HAP-1 (cell line): ENCODE measurements at places on chromosomes 1 and 21.
A peak's percentile ranks its signal among the peaks of the same experiment; 100 is the strongest.

DNA sequence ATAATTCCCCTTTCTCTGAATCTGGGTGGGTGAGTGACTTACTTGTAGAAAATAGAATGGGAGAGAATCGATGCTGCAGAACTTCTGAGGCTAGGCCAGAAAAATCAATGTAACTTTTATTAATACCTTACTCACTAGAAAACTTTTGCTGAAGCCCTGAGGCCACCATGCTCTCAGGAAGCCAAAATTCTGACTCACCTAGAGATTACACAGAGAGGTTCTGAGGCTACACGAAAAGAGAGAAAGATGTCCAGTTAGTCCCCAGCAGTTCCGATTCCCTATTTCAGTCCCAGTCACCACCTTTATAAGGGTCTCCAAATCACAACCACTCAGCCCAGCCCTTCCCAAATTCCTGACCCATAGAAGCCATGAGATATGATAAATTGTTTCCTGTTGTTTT lies 135.2 kb downstream of the NTPCR start:
- no peak for DNase-seq

DNA sequence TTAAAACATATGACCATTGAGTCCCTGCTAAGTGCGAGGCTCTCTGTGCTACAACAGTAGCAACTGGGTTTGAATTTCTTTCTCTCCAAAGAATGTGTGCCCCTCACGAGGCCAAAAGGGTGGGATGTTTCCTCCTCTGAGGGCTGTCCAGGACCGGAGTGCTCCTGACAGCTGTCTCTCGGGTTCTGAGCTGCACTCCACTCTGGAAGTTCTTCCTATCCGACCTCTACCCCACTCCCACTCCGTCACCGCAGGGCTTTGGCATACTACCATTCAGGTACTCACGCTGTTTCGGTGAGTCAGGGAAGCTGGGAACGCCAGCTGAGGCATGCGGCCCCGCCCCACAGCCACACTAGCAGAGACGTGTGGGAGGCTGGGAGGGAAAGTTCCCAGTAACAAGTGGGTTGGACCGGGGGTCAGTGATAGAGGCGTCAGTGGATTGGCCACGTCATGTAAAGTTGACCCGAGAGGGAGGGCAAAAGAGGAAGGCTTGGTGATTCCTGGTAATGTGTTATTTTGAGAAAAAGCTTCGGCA lies 705 bp upstream of the SLC50A1 start:
- peak; percentile 80 for DNase-seq

DNA sequence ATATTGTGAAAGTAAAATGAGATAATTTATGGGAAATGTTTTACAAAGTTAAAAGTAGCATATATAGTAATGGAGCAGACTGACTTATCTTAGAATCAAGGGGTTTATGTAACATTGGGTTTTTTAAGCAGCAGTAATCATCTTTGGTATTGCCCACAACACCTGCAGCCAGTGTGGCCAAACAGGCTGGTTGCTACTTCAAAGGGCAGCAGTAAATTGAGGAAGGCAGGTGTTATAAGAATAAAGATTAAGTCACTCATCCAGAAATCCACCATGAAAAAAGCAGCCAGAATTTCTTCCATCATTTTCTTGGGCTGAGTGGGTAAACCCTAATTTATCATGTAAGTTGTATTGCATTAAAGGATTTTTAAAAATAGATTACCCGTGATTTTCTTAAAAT lies 16.7 kb downstream of the DYNLT5 start:
- no peak for DNase-seq

- no peak for DNase-seq
These were observed 1.2 kb downstream of the LRIG2 start for GRCh38 chr1:113074237-113074636.

GRCh38 chr21:16584756-16585155 lies 855.0 kb downstream of the USP25 start:
- no peak for DNase-seq

GRCh38 chr1:107623431-107623830 lies 341.5 kb downstream of the VAV3 start:
- no peak for DNase-seq

DNA sequence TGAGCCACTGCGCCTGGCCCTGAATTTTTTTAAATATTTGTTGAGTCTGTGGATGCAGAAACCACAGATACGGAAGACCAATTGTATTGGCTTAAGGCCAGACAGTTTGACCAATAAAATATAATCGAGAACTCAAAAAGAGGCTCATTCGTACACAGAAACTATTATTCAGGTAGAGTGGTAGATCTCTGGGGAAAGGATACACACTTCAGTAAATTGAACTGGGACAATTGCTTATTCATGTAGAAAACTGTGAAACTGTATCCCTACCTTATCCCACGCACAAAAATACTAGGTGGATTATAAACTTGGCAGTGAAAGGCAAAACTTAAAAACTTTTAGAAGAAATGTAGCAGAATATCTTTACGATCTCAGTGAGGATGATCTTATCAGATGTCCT lies 25.0 kb upstream of the SHE start:
- no peak for DNase-seq

GRCh38 chr21:41282412-41282811 lies 34.2 kb upstream of the FAM3B start:
- DNase-seq, result no peak

GRCh38 chr1:117001254-117001927 lies at the start of gene CD101:
TSS of gene CD101 (plus strand) at chr1:117001760. CDS start at chr1:117001818, 58 bp downstream.
- DNase-seq, result no peak

DNA sequence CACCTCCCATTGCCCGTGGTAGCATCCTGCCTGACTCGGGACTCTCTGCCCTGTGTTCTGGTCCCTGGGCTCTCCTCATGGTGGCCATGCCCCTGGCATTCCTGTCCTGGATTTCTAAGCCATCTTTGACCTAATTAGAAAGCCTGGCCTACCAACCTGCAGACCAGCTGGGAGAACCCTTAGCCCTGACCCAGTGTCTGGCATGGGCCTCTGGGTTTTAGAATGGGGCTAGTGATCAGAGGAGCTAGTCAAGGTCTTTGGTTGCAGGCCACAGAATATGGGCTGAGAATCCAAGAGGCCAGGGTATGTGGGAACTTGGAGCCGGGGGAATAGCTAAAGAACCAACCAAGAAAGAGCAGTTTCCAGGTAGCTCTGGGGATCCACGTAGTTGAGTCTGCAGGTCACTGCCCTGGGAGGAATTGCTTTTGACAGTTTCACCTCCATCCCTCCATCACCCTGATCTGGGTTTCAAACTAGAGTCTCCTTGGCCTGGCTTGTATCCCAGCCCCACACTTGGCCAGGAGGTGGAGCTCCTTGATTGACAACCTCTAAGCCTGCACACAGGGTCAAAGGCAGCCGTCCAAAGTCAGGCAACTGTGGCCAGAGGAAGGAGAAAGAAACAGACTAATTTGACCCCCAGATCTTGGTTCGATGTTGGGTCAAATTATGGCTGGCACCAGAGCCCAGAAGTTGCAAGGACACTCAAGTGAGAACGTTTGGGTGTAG lies 54.7 kb upstream of the ABCG1 start:
- peak; percentile 33 for DNase-seq

DNA sequence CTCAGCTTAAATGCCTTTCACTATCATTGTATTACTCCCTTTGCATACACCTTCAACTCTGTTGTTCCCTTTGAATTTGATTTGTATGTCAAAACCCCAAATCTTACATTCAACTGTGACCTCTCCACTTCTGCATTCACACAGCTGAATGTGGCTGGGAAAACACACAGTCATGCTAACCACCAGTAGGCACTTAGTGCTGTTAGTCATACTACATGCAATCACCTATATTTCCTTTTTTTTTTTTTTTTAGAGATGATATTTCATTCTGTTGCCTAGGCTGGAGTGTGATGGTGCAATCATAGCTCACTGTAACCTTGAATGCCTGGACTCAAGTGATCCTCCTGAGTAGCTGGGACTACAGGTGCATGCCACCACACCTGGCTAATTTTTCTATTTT lies 16.2 kb downstream of the BTBD8 start:
- DNase-seq, result no peak
